ENCODE measurements at places on chromosomes 12 and 14. TPM values are rescaled to one million over a fixed set of nuclear protein-coding genes. Genes with fewer than 3 reads are reported as not detected.

The IRF9 gene
- total RNA-seq: 184 TPM

The CLEC4D gene
- total RNA-seq: not detected

The CCDC177 gene
- total RNA-seq: not detected

The CLEC1A gene
- total RNA-seq: not detected

The TAS2R50 gene
- 1.8 TPM for total RNA-seq

The RNF41 gene
- 42.6 TPM for total RNA-seq

The MEG3 gene
- total RNA-seq: not detected

The EPYC gene
- total RNA-seq: not detected

The JPH4 gene
- not detected for total RNA-seq

The MYBPC1 gene
- total RNA-seq: not detected

The AICDA gene
- total RNA-seq: not detected

The NGB gene
- total RNA-seq: not detected

The SNAPC1 gene
- 10.0 TPM for total RNA-seq

The SLC5A8 gene
- total RNA-seq: 0.12 TPM

The SLC41A2 gene
- 41.5 TPM for total RNA-seq

The RTN1 gene
- total RNA-seq: not detected

The PPP1R36 gene
- 0.40 TPM for total RNA-seq

The TMTC1 gene
- 0.17 TPM for total RNA-seq

The KLRB1 gene
- not detected for total RNA-seq

The AHNAK2 gene
- total RNA-seq: 42.0 TPM

The CDKL1 gene
- 3.7 TPM for total RNA-seq

The ZC3H14 gene
- total RNA-seq: 69.3 TPM

The ACSM4 gene
- total RNA-seq: not detected

The EXOC3L4 gene
- 13.5 TPM for total RNA-seq

The INSM2 gene
- not detected for total RNA-seq

The COQ5 gene
- 33.8 TPM for total RNA-seq

The SLC6A13 gene
- 3.5 TPM for total RNA-seq

The NPAS3 gene
- total RNA-seq: not detected

The SAMD15 gene
- 1.1 TPM for total RNA-seq

The PIP4K2C gene
- total RNA-seq: 66.3 TPM

The B4GALNT3 gene
- 19.3 TPM for total RNA-seq

The POLE2 gene
- total RNA-seq: 14.2 TPM

The FOXM1 gene
- 103 TPM for total RNA-seq

The TDRD9 gene
- not detected for total RNA-seq

The LRRIQ1 gene
- 2.1 TPM for total RNA-seq

All from Calu3 (cell line).